ENCODE measurements at places on chromosomes 13 and 19.
A peak's percentile ranks its signal among the peaks of the same experiment; 100 is the strongest.

- DNase-seq: no peak
Measured at GRCh38 chr13:27266917-27267316, 3.7 kb upstream of the RASL11A start.

- DNase-seq: no peak
Measured at GRCh38 chr19:9060564-9061340, 26.1 kb upstream of the OR1M1 start.

DNA sequence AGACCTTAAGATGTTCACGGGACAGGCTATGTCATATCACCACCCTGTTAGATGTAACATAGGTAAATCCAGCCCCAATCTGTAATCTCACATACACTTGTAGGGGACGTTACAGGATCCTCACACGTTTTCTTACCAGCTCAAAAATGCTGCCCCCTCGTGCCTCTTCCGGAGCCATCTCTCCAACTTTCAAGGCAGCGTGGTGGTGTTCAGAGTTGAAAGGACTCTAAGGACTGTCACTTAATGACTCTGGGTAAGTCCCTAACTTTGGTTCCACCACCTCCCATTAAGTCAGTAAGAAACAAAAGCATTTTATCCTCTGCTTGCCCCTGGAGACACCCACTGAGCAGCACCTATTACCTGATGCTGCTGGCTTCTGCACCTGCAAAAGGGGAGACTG lies 4.4 kb downstream of the MED26 start:
- DNase-seq: no peak

DNA sequence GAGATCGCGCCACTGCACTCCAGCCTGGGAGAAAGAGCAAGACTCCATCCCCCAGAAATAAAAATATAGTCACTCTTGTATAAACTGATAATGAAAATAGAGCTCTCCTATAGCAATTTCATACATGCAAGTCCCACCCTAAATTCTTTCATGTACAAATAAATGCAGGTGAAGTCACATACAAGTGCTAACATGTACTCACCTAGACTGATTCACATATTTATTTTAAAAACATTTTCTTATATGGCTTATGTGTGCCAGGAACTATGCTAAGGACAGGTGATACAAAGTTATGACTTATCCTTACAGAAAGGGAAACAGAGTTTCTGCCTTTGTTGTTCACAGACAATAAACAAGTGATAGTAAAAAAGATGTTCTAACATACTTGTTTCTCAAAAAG lies 32.0 kb downstream of the USP12 start:
- DNase-seq: no peak

DNA sequence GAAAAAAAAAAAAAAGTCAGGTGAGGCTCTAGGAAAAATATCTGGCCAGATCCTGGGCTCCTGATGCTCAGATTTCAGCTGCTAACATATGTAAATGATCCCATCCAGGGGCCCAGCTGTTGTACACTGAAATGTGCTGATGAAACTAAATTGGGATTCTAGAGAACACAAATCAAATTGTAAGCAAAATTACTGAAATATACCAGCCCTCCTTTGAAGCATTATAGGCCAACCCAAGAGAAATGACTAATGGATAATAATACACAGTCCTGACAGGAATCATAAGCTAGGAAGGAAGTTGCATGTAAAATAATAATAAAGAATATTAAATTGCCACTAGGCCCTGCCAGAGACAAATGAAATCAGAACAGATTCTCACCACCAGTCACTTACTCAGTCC lies 17.8 kb downstream of the KCTD12 start:
- no peak for DNase-seq

DNA sequence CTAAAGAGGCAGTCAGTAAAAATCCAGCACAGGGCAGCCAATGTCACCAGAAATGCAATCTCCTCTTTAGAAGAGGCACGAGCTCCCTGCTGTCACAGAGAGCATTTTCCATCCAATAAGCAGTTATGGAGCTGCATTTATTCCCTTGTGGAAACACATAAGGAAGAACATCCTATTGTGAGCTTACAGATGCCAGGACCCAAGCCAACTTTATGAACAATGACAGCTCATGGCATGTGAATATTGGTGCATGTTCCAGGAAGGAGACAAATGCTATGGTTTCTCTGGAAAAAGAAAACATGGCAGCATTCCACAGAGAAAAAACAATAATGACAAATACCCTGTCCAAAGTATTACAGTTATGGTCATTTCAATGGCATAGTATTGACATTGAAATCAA lies 955.6 kb downstream of the UQCRFS1 start:
- no peak for DNase-seq

DNA sequence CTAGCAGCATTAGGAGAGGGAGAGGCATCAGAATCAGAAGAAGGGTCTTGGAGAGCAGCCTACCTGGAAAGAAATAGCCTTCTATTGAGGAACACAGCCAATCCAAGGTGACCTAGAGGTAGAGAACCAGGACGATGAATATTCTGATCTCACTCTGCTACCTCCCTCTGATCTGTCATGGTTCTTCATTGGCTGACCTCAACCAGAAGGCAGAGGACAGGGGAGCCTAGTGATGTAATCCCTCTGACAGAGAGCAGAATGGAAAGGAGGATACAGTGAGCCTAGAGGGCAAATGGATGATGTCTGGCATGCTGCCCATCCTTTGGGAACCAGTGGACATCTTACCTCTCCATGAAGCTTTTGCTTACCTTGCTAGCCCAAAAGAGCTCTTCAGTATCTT lies 3.6 kb downstream of the ZNF507 start:
- DNase-seq: no peak

DNA sequence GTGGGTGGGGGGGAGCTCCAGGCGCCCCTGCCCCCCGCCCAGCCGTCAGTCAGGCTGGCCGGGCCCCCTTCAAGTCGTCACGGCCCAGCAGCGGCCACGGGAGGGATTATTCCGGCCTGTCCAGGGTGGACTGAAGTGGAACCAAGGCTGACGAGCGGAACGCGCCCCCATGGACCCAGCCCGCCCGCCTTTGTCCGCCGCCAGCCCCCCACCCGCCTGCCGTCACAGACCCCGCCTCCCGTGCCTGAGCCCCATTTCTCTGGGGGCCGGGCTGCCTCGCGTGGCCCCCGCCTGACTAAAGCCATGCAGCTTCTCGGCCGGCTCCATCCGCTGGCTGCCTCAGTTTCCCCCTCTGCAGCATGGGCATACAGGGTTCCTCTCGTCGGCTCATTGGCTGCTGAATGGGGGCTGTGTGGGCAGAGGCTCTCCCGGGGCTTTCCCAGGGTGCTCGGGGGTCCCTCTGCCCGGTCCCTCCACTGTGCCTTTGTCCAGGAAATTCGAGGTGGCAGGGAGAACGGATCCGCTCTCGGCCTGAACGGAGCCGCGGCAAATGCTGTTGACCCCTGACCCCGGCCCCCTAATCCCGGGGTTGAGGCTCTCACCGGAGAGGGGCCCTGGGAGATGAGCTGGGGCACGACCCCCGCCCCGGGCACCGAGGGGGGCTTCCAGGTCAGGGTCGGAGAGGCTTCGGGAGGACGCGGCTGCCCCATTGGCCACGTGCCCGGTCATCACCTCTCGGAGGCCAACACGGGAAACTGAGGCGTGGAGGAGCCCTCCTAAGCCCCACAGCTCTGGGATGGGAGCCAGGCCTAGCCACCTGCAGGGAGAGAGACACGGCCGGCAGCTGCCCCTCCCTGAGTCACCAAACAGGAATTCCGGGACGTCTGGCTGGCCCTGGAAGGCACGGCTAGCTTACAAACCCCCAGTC lies 27.4 kb downstream of the EFNA2 start:
- DNase-seq: peak; percentile 30

GRCh38 chr19:13149628-13150186 lies 468 bp downstream of the STX10 start:
- DNase-seq: peak; percentile 39

GRCh38 chr13:30871588-30872275 lies 34.3 kb upstream of the MEDAG start:
- no peak for DNase-seq

- no peak for DNase-seq
Measured at GRCh38 chr13:84191139-84191538, 308.9 kb upstream of the SLITRK1 start.

GRCh38 chr13:52798770-52799430 lies 49.5 kb downstream of the PCDH8 start:
- DNase-seq: no peak

GRCh38 chr13:50509771-50510441 lies 333.6 kb downstream of the DLEU7 start:
- DNase-seq: no peak

- no peak for DNase-seq
Measured at GRCh38 chr19:57245959-57246358, 5.5 kb downstream of the ZNF805 start.

DNA sequence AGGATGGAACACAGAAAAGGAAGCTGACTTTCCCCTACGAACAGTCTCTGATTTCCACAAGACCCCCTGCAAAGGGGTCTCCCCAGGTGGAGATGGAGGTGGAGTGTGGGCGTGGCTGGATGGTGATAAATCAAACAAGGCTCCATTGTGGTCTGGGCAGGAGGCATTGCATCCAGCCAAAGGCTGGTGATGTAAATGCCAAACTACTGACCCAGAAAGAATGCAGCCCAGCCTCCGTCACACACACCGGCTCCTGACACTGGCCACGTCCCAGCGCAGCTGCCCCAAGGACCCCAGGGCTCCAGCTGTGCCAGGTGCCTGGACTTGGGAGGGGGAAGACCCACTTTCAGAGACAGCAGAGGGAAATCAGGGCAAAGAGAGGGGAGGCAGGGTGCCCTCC lies 6.3 kb downstream of the SLC7A1 start:
- peak; percentile 44 for DNase-seq

DNA sequence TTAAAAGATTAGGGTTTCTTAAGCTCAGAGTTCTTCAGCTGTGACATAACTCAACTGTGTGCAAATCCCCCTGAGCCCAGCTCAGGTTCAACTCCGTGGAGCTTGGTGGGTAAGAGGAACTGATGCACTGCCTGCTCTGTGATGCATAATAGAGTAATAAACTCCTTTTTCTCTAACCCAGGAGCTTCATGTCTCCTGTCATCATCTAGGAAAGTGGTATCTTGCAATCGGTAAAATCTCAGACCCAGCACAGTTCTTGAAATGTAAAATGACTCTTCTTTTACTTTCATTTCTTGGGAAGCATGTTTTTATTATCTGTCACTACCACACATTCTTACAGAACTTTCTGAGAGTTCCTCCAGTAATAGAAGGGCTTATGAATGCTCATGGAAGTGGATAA lies 123.8 kb upstream of the PCDH9 start:
- no peak for DNase-seq

All from HFFc6 (cell line).